ENCODE measurements at places on chromosomes 3 and 15.

- DNase-seq, result no peak
Observed at GRCh38 chr3:171797265-171797679, 13.0 kb downstream of the PLD1 start.

DNA sequence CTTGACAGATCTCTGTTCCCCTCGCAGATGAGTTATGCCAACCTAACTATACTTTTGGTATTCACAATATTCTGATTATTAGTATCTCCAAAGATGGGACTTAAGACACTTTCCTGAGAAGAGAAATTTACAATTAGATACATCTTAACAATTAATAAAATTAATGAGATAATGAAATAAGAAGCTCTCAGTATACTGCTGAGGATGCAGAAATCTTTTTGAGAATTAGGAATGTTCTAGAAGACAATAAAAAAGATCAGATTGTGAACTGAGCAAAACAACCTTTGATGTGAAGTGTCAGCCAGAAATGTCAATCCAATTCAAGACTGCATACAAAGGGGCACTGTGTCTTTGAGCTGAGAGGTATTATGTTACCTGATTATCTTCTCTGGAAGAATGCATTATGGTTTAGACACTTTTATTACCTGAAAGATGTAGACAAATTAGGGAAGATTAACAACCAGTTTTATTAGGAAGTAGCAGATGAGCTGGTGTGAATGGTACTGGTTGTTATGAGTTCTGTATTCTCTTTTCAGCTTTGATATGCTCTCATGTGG is 262.9 kb downstream of the TIGIT start:
- no peak for DNase-seq

GRCh38 chr3:42876401-42876800 is 722 bp upstream of the CYP8B1 start:
- DNase-seq, result no peak

DNA sequence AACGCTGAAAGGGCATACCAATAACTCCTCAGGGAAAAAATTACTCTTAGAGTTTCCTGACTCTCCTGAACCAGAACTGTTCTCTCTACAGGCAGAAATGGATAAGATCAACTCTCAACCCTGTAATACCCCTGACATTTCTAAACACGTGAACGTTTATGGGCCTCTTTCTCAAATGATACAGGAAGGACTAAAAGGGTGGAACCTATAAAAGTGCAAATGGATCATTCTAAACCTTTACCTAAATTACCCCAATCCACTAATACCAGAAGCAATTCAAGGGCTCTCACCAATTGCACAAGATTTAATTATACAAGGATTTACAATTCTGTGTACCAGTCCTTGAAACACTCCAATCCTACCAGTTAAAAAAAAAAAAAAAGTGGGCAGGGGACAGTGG is 98.0 kb upstream of the FAM174B start:
- DNase-seq, result no peak

GRCh38 chr3:59064276-59064675 is 14.5 kb upstream of the CFAP20DC start:
- no peak for DNase-seq

- no peak for DNase-seq
Observed at GRCh38 chr3:95923496-95924210, 890.7 kb upstream of the EPHA6 start.

GRCh38 chr3:142310439-142310838 is 85.1 kb upstream of the GK5 start:
- no peak for DNase-seq

DNA sequence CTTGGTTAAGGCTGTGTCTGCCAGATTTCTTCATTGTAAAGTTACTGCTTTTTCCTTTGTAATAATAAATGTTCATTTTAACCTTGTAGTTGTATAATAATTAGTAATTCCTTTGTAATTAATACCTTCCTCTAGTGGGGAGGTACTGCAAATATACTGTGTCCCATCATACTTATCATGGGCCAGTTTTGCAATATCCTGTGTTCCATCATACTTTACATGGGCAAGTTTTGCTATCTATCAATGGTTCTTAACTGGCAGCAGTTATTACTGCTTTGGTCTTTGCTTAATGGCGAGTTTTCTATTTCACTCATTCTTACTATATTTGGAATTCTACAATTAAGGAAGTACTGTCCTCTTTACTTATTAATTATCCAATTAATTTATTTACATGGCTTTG is 10.6 kb downstream of the ATP2C1 start:
- no peak for DNase-seq
